T-helper 17 cell (primary cell): ENCODE measurements at places on chromosomes 7 and 10. TPM values are rescaled to one million over a fixed set of nuclear protein-coding genes. Genes with fewer than 3 reads are reported as not detected.

GRCh38 chr10:133457100-133457841, 3.5 kb downstream of the SCART1 start:
- no peak for DNase-seq

GRCh38 chr10:32140403-32140802, 84.2 kb upstream of the KIF5B start:
- DNase-seq = no peak

The TRIM50 gene
- total RNA-seq = not detected

GRCh38 chr7:119756687-119757086, 516.3 kb upstream of the KCND2 start:
- no peak for DNase-seq

GRCh38 chr7:133431134-133431724, 178.4 kb downstream of the EXOC4 start:
- DNase-seq = no peak
